ENCODE measurements at places on chromosomes 7 and 10.
A peak's percentile ranks its signal among the peaks of the same experiment; 100 is the strongest.

- H3K4me1 ChIP-seq, result no peaks in the 10 kb centered on the region
- DNase-seq, result no peak
- H3K36me3 ChIP-seq, result peaks cover 2% of the 10 kb centered on the region
- H3K27ac ChIP-seq, result no peak overlapping the region
Observed at GRCh38 chr7:14023838-14024237, 34.4 kb upstream of the ETV1 start.

GRCh38 chr10:30346615-30347014 lies 2.5 kb downstream of the MTPAP start:
- no peaks in the 10 kb centered on the region for H3K27me3 ChIP-seq
- no peak overlapping the region for H3K27ac ChIP-seq
- H3K36me3 ChIP-seq, result peaks cover 20% of the 10 kb centered on the region
- peak overlapping the region; percentile 98 for H3K4me3 ChIP-seq
- H3K4me1 ChIP-seq, result peaks cover 60% of the 10 kb centered on the region

DNA sequence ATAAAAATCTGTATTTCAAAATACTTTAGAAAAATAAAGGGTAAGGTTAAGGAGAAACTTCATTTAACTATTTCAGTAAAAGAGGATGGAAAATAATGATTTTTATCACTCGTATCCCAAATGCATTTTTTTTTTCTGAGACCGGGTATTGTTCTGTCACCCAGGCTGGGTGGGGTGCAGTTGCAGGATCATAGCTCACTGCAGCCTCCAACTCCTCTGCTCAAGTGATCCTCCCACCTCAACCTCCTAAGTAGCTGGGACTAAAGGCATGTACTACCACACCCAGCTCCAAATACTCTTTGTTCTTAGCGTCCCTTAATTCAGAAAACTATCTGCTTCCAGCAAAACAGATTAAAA lies 11.8 kb downstream of the KMT2C start:
- H3K36me3 ChIP-seq, result peaks cover 8% of the 10 kb centered on the region
- peaks cover 61% of the 10 kb centered on the region for H3K4me1 ChIP-seq
- H3K27me3 ChIP-seq, result no peaks in the 10 kb centered on the region
- no peak overlapping the region for H3K4me3 ChIP-seq
- DNase-seq, result no peak
- no peak overlapping the region for H3K27ac ChIP-seq

GRCh38 chr7:158805937-158806336 lies 23.4 kb downstream of the ESYT2 start:
- peaks cover 44% of the 10 kb centered on the region for H3K36me3 ChIP-seq
- H3K27ac ChIP-seq, result no peak overlapping the region
- H3K4me3 ChIP-seq, result no peak overlapping the region
- no peaks in the 10 kb centered on the region for H3K27me3 ChIP-seq
- peaks cover 35% of the 10 kb centered on the region for H3K4me1 ChIP-seq
- no peak for DNase-seq

GRCh38 chr10:50152792-50153272 lies 85.1 kb downstream of the WASHC2A start:
- DNase-seq, result no peak
- H3K4me1 ChIP-seq, result no peaks in the 10 kb centered on the region
- H3K27ac ChIP-seq, result no peak overlapping the region
- H3K36me3 ChIP-seq, result peaks cover 2% of the 10 kb centered on the region
- peaks cover 42% of the 10 kb centered on the region for H3K27me3 ChIP-seq
- H3K4me3 ChIP-seq, result no peak overlapping the region
